Effector memory CD4-positive, alpha-beta T cell (primary cell): ENCODE measurements at places on chromosomes 16 and 17.

DNA sequence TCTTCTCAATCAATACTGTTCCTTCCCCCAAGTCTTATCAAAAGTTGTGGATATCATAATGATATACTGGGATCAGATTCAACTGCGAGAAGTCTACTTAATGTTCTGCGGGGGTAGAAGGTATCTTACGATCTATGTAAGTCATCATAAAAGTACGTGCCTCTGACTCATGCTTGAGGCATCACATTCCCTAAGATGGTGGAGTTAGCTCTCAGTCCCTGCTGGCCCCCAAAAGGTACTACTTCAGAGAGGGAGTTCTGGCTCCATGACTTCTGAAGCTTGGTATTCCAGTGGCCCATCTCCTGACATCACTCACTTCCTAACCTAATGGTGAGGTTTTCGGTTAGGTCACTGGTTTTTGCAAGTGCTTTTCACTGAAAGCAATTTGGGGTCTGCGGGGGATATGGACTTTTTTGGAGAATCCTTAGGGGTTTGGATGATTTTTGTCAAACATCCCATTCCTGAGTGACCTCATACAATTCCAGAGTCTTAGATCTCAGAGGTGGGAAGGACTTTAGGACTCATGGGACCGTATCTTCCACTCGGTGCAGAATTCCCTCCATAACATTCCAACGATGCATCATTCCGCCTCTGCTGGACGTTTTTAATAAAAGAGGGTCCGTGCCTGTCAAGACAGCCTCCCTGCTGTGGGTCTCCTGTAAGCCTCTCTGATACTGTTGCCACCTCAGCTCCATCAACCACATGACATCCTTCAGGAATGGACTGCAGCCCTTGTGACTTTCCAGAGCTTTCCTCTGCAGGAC, 74.3 kb downstream of the DYNLRB2 start:
- DNase-seq: no peak

GRCh38 chr17:66441101-66441661, 138.8 kb downstream of the PRKCA start:
- DNase-seq: no peak

GRCh38 chr16:11329071-11329491, 16.2 kb upstream of the RMI2 start:
- DNase-seq: no peak

DNA sequence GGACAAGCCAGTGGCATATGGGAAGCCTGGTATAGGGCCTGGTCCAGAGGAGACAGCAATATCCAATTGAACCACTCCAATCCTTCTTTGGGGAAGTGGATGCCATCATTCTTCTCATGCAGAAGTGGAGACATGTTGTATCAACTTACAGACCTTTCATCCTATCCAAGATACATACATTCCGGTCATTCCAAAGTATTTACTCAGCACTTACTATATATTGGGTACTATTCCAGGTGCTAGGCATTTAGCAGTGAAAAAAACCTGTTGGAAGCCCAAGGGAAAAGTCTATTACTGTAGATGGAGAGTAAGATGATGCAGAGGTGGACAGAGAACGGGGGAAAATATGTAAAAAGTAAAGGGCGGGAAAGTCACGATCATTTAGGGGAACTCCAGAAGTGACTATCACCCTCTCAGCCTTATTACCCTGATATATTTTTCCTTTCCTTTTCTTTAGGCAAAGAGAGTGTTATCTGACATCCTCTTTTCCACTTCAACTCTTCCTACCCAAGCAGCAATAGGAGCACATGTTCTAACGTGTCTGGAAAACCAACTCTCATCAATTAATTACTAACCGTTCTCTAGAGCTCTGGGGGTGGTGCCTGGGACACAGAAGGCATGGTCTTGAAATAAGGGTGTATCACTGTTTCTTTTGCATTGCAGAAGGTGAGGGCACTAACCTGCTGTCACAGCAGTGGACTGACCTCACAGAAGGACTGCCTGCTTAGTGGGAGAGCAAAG, 210.1 kb upstream of the MAF start:
- DNase-seq: no peak

GRCh38 chr17:75685499-75685898, 18.4 kb downstream of the SAP30BP start:
- DNase-seq: no peak

DNA sequence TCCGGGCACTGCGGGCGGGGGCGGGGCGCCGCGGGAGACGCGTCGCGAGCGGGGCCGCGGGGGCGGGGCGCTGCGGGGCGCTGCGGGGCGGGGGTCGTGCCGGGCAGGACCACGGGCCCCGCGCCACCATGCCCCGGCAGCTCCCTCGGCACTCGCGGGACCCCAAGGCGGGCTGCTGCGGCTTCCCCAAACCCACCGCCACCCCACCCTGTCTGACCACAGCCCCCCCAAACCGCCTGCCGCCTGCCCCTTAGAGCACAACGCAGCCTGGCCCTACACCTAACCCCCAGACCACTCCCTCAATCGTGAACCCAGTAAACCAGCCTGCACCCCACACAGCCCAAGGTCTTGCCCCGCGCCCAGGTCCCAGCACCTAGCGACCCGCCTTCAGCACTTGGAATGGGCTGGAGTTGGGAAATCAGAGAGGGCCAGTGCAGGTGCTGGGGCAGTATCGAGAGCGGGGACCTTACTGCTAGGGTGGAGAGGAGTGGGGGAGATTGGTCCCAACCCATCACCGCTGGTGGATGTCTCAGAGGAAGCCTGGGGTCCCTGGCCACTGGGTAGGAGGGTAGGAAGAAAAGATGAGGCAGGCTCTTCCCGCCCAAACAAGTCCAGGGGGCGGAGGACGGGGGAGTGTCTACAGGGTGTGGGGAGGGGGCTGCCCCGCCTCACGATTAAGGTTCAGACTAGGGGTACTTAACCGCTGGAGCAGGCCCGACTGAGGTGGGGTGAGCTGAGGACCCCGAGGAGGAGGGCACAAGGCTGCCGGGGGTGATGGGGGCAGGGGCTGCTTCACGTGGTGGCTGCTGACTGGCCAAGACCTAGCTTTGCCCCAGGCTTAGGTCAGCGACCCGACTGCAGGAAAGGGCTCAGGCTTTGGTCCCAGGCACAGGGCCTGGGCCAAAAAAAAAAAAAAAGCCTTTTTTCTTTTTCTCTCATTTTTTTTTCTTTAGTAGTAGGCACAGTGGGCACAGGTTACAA, 539 bp upstream of the VAMP2 start:
- no peak for DNase-seq

DNA sequence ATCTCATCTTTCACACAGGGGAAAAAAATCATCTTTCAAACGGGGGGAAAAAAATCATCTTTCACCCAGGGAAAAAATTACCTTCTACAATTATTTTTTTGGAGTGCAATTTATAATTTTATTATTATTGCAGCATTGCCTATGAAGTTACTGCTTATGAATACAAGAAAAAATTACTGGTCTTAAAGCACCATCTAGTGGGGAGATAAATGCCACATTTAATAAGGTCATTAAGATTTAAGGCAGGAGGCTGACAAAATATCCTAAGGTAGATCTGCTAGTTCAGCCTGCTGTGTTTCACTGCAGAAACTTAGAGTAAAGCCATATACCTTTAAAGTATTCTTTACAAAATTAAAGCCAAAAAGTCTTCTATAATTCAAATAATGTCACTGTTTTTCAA, 13.7 kb downstream of the SHCBP1 start:
- no peak for DNase-seq

- no peak for DNase-seq
These were observed 339.7 kb downstream of the CA10 start for GRCh38 chr17:51818777-51819176.

DNA sequence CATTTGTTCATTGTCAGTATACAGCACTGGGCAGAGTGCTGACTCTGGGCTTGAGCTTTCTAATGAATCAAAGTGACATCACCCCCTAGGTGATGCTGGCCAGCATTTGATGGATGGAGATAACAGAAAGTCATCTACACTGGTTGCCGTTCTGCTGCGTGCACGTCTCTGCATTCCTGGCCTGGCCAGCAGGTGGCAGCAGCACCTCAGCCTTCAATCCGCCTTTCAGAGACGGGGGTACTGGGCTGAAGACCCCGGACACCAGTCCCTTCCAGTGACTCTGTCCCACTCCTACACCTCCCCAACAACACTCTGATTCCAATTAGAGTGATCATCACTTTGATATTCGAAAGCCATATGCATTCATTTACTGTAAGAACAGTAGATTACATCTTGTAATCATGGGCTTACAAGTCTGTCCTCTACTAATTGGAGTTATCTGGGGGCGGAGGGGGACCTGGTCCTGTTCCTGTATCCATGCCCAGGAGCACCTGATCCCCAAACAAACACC, 6.0 kb downstream of the CPSF4L start:
- DNase-seq: no peak

DNA sequence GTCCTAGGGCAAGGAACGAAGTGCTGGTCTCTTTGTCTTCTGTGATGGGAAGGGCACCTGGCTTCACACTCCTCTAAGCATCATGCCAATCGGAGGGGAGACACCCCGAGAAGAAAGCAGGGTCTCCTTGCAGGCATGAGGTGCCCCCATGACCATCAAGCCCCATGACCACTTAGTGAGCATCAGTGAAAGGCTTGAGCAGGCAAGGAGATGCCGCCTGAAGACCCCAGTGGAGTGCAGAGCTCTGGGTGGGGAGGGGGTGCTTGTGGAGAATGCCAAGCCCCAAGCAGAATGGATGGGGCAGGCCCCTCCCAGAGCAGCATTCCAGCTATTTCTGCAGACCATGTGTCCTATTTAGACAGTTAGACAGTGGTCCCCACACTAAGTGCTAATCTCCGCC, 232.7 kb upstream of the TNRC6C start:
- DNase-seq: no peak

DNA sequence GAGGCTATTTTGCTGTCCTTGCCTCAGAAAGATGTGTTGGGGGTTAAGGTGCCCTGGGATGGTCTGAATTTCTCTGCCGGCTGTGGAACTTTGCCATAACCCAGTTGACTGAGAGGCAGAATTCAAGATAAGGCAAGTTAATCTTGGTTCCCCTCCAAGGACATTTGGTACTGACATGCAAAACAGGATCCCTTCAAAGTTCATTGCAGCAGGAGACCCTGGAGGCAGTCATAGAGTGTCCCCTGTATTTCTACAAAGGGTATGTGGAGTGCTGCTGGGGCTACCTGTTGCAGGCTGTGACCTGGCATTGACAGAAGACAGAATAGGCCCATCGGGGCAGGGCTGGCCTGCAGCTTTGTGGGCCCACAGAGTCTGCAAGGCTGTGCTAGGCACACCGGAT, 135.6 kb upstream of the IRX3 start:
- DNase-seq: no peak

DNA sequence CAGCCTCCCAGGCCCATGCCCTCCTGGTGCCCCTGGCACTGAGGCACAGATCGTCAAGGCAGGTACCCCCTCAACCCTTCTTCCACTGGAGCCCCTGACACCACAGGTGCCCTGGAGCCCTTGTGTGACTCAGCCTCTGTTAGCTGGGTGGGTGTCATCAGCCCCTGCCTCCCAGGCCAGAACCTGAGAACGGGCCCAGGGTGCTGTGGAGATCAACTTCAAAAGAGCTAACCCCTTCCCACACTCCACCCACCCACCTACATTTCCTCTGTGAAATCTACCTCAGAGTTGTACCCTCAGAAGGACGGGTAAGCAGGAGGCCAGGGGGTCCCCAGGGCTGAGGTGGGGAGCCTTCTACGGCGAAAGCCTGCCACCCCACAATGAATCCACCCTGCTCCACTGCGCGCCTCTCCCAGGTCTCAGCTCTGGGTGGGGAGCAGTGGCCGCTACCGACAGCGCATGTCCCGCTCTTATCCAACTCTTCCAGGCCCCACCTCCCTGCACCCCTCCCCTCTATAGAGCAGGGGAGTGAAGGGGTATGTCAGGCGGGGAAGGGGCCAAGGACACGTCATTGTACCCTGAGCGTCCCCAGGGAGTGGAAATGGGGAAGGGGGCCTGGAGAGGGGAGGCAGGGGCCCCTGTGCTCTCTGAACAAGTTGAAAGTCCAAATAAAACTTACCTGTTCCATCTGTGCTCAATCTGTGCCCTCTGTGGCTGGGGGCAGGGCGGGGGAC, 17.6 kb downstream of the TBKBP1 start:
- DNase-seq: no peak

- DNase-seq: no peak
These were observed 11.3 kb downstream of the YPEL2 start for GRCh38 chr17:59342681-59343131.

GRCh38 chr16:12111223-12111622, 134.7 kb downstream of the SNX29 start:
- DNase-seq: no peak

DNA sequence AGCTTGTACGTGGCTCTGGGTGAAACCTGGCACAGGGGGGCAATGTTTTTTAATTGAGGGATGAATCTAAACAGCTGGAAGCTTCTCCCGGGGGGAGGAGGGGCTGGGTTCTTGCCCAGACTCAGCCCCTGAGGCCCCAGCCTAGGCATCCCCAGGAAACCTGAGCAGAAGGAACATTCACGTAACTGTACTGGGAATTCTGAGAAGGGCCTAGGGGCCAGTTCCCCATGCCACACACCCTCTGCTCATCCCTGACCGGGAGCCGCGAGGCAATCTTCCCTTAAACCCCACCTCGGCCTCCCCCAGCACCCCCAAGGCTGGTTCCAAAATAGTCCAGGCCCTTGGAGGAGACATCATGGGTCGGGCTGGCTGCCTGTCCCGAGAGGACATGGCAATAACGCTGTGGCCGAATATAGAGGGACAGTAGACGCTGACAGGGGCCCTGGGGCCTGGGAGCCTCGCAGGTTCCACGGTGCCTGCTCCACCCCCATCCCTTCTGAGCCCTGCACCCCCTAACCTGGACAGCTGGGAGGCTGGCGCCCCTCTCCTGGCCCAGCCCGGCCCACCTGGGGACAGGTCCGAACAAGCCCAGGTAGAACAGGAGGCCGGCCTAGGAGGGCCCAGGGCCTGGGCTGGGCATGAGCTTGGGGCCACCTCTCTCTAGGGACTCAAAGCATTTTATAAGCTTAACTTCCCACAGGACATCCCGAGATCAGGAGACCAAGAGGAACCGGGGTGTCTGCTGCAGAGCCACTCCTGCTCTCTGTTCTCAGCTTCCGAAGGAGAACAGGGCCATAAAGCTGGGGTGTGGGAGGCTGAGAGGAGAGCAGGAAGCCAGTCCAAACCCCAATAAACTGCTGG, 83.2 kb upstream of the TOB1 start:
- DNase-seq: no peak

DNA sequence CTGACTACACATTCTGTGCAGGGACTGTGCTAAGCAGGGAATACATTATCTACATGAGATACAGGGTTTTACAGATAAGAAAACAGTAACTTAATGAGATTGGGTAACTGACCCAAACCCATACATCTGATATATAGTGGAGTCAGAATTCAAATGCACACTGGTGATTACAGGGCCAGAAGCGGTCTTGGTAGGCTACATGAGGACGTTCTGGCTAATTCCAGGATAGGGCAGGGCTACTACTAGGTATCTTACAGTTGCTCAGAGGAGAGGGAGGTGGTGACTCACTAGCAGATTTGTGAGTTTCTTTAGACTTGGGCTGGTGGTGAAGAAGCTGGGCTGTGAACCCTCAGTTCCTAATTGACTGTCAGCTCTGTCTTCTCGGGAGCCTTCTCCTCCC, 21.4 kb downstream of the TRIM16 start:
- no peak for DNase-seq

GRCh38 chr17:68029512-68030215, 5.9 kb upstream of the KPNA2 start:
- no peak for DNase-seq
